ENCODE measurements at places on chromosomes 4 and X.

DNA sequence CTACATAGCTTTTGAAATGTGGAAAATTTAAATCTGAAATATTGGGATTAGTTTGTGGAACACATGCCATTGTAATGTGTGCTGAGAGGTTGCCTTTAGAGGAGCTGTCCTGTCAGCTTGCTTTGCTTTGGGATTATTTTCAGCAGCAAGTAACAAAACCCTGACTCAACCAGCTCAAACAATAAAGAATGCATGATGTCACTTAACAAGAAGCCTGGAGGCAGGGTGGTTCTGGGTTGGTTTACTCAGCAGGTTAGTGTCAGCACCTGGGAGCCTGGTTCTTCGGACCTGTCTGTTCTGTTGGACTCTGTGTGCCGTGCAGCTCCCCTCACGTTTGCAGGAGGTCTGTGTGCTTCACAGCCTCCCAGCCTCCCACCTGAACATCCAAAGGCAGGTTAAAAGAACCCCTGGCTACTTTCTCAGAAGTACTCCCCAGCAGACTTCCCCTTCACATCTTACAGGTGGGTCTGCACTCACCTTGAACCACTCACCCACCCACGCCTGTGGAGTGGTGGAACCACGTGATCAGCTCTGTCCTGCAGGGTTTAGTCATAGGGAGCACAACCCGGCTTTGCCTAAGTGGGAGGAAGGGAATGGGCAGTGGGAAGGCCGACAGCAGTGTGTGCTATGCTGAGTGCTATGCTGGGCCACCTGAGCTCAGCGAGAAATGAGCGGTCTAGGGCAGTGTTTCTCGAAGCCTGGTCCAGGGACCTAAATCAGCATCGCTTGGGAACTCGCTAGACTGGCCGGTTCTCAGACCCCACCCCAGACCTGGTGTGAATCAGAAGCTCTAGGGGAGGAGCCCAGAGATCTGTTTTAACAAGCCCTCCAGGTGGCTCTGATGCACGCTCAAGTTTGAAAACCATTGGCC is 20.4 kb downstream of the TMEM131L start:
- no peak for DNase-seq

GRCh38 chrX:47643926-47644325 is 6.4 kb downstream of the ELK1 start:
- no peak for DNase-seq

DNA sequence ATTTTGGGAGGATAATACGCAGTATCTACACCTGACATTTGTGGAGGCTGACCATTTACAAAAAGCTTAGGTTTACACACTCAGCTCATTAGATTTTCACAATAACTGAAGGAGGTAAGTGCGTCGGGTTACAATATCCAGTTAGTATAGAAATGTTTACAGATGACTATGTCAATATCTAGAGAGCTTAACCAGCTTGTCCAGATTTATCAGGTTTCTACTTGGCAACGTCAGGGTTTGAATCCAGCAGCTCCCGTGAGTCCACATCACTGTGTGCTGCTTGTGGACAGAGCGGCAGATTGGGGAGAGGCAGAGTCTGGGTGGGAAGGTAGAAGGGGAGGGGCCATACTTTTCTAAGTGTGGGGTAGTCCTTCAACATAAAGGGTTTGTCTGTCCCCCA is 28.3 kb downstream of the ARHGAP10 start:
- no peak for DNase-seq

- no peak for DNase-seq
Measured at GRCh38 chr4:3615386-3616286, 83.4 kb upstream of the LRPAP1 start.

DNA sequence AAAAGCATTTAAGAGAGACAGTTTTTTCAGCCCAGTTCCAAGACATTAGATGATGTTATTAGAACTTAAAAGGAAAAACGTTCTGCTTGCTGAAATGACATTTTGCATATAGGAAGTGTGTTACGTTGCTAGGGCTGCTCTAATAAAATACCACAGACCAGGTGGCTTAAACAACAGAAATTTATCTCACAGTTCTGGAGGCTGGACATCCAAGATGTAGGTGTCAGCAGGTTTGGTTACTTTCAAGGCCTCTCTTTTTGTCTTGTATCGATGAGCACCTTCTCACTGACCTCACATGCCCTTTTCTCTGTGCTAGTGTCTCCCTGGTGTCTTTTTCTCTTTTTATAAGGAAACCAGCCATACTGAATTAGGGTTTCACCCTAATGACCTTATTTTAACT is 204.7 kb downstream of the PACRGL start:
- no peak for DNase-seq

DNA sequence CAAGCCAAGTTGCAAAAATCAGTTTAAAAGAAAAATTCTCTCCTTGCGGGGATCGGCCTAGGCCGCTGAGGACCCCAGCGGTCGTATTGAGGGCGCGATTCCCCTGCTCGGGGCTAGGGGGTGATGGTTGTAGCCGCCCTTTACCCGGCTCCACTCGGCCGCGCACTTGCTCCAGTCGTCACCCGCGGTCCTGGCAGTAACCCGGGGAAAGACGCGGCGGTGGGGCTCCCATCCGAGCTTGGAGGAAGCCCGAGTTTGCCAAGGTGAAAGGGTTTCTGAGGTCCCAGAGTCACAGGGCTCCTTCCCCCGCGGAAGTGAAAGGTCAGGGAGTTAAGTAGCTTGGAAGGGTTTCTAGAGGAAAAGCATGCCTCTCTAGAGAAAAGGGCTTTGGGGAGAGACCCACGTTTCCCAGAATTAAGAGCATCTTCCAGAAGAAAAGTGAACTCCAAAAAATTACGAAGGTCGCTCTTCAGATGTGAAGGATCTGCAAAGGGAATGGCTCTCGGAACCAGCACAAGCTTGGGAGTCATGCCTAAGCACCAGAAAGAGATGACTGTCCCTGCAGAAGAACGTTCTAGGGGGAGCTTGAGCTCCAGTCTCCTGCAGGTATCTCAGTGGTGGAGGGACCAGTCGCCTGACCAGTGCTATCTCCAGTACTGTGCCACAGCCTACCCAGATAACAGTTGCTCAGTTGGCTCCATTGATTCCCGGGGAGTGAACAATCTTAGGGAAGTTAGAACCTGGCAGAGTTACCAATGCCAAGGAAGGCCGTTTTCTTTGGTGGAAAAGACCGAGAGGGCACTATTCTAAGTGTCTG is 875 bp downstream of the LAP3 start:
- no peak for DNase-seq

- no peak for DNase-seq
Measured at GRCh38 chr4:140675599-140676231, 80.5 kb downstream of the TBC1D9 start.

GRCh38 chr4:66045913-66046312 is 375.6 kb upstream of the EPHA5 start:
- no peak for DNase-seq

GRCh38 chr4:6086846-6087245 is 68.6 kb upstream of the C4orf50 start:
- no peak for DNase-seq

GRCh38 chrX:155127465-155127864 is 56.2 kb downstream of the BRCC3 start:
- no peak for DNase-seq

DNA sequence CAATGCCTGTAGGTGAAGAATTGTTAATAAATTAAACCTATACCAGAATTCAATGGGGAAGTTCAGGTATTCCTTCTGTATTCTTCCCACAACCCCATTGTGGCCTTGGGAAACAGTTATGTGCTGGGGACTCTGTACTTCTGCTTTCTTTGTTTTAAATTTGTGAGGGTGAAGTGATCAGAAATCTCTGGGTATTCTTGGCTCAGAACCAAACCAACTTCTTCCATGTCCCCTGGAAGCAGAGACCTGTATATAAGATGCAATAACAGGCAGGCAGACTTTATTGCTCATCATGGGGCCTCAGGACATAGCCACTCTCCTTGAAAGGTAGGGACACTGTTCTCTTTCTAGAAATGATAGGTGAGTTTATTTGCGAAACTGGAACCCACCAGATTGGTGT is 19.8 kb upstream of the USP27X start:
- no peak for DNase-seq

DNA sequence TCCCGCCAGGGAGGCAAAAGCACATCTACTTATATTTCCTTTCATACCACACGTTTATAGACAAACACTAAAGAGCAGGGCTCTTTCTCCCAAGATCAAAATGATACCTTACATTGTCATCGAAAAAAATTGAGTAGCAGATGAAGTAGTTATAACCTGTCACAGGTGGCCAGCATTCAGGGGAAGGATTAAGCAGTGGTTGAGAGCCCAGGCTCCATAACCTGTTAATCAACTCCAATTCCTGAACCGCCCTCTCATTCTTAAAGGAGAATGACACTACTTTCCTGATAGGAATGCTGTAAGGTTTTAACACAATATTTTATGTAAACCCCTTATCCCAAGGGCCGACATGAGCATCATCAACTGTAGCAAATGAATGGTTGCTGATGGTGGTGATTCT is 268.9 kb upstream of the KCNIP4 start:
- no peak for DNase-seq

GRCh38 chr4:53480909-53481308 is 103.5 kb downstream of the FIP1L1 start:
- DNase-seq: no peak

DNA sequence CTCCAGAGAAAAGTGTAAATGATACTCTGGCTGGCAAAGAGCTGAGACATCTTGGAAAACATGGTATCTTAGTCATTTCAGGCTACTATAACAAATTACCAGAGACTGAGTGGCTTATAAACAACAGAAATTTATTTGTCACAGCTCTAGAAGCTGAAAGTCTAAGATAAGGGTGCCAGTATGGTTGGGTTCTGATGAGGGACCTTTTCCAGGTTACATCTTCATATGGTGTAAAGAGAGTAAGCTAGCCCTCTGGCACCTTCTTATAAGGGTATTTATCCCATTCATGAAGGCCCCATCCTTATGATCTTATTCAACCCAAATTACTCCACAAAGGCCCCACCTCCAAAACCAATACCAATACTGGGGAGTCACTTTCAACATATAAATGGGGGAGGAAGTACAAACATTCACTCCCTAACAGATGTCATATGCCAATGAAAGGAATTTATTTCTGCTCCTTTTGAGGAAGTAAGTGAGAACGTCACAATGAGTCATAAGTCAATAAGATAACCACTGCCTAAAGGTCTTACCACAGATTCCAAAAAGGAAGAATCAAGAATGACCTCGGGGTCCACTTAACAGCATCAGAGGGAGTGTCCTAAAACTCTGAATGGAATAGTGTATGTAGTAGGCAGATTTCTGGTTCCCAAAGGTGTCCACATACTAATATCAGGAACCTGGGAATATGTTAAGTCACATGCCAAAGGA is 246.6 kb downstream of the OPHN1 start:
- DNase-seq: no peak

- DNase-seq: no peak
Measured at GRCh38 chrX:121208563-121208962, 161.2 kb downstream of the GLUD2 start.

DNA sequence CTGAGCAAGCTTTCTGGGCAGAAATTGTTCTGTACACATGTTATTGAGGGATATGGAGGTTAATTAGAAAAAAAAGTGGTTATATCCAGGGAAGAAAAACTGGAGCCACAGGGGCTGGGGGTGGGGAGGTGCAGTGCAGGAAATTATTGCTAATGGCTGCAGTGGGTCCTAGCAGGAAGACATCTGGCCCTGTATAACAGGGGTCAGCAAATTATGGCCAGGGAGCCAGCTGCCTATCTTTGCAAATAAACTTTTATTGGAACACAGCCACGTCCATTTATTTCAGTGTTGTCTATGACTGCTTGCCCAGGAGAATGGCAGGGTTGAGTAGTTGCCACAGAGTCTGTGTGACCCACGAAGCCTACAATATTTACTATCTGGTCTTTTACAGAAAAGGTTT is 23.4 kb upstream of the PRPS2 start:
- no peak for DNase-seq

GRCh38 chr4:80101792-80102116 is 28.7 kb upstream of the ANTXR2 start:
- no peak for DNase-seq

- DNase-seq: no peak
Measured at GRCh38 chr4:148834804-148835631, 392.8 kb upstream of the NR3C2 start.

DNA sequence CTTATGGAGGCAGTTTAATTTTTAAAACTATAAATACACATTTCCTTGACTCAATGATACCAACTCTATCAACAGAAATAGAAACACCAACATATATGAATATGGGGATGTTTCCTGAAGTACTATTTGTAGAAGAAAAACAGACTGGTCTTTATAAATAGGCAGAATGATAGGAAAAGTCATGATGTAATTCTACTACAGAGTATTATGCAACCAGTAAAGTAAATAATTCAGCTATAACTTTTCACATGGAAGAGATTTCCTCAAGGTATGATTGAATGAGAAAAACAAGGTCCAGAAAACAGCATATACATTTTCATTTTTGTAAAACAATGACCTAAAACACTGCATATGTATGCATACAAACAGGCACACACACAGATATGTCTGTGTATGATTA is 56.2 kb downstream of the GPRIN3 start:
- no peak for DNase-seq

GRCh38 chr4:15149234-15149838 is 147.1 kb downstream of the CPEB2 start:
- no peak for DNase-seq

DNA sequence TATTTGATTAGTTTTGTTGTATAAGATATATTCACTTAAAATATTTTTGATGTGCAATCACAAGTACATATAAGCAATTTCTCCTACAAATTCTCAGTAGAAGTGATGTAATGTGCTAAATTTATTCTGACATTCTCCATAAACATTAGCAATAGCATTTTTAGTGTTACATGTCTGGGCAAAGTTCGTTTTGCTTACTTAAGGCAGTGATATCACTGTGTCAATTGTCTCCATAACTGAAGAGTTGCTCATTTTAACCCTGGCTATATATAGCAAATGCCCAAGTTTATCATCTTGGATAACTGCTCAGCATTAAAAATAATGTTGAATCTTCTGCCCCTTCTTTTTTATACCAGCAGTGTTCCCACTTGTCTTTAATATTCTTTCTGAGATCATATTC is 340.0 kb upstream of the NDST4 start:
- no peak for DNase-seq

DNA sequence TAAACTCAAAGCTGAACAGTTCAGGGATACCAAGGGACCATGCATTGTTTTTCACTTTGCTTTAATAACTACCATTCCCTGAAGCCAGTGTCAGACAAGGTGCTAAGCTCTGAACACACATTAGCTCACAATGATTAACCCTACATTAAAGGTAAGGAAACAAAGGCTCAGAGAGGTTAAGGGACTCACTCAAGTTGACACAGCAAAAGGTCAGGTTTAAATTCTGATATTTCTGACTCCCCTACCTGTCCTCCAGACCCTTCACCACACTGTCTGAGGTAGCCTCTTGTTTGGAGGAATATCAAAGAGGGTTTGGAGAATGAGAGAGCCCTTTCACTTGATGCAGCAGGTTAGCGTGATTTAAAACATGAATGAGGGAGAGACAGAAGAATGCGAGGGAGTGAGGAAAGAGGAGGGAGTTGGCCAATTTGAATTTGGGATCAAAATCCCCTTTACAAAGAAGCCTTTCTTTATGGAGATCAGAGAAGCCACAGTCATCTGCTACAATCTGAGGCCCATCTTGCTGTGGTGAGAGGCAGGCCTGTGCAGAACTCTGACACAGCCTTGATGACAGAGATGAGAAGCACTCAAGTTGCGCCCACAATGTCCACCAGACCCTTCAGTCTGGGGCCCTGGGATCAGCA is 103.5 kb downstream of the FHDC1 start:
- DNase-seq: no peak

All from activated effector memory CD4-positive, alpha-beta T cell treated with Interleukin-2 at 50 U/mL for 16 hours (primary cell).